NCI-H2227 treated with DMSO at 0.1 percent for 48 hours (cell line): ENCODE measurements at places on chromosomes 13 and 19.

GRCh38 chr13:95258619-95259194 lies 42.5 kb downstream of the ABCC4 start:
- no peak for DNase-seq

DNA sequence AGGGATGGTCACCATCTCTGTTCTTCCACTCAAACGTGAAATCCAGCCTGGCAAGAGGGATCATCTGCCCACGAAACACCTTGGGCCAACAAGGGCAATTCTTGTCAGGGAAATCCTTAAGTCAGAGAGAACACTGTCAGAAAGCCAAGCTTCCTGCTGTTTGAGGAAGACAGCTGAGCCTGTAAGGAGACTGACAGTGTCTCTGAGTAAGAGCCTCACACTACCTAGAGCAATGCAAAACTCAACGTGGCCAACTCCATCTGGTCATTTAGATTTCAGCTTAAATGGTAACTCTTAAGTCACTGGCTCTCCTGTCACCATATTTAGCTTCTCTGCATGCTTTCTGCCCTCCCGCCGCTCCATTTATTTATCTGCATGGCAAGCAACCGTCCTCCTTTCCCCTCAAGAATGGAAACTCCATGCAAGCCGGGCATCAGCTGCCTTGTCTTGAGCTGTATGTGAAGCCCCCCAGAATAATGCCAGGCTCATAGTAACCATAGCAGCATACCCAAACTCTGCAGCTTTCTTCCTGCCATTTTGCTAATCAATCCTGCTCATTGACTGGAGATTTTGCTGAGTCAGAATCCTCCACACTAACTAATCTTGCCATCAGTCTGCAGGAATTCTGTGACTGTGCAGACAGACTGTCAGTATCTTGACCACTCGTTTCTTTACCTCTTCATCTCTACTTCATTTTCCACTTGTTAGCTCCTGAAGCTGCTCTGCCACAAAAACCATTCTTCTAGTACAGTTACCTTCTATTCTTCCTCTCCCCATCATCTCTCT lies 159.8 kb downstream of the IRS2 start:
- DNase-seq = no peak

DNA sequence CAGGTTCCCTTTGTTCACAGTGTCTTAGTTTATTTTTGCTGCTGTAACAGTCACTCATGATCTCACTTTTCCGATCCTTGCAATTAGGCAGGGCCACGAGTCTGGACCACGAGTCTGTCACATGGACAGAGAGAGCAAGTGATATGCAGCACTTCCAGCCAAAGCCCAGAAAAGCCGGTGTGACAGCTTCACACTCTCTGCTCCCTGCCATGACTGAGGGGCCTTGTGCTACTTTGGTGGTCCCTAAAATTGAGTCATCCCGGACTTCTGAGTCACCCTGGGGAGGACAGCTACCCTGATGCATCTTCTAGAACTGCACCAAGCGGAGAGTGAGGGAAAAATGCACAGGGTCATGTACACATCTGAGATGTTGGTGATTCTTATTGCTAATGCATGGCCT lies 179.6 kb downstream of the EFNB2 start:
- no peak for DNase-seq

DNA sequence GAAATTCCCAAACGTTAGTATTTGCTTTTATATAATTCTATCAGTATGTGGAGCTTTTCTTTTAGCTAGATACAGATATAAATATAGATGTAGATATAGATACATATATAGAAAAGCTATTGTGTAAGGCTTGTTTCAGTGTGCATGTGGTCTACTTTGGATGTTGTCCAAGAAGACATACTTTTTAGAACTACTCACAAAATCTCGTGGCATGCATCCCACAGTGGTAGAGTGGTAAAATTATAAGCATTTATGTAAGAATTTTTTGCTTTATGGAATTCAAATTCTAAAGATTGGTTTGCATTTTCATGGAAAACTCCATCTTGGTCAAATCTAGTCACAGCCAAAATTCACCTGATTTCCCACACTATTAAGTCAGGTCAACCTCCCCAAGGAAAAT lies 880.4 kb downstream of the EFNB2 start:
- DNase-seq = no peak

GRCh38 chr13:43551897-43552456 lies 234.8 kb downstream of the ENOX1 start:
- DNase-seq = no peak
